Kidney (tissue), 22 donors: ENCODE measurements at places on chromosomes 4 and X. TPM values are rescaled to one million over a fixed set of nuclear protein-coding genes. Genes with fewer than 3 reads are reported as not detected.

Gene GAGE1
- not detected for polyA plus RNA-seq

Gene SPANXN5
- polyA plus RNA-seq, result not detected

Gene TEX13C
- polyA plus RNA-seq, result not detected

Gene IL15
- 4.8 TPM for polyA plus RNA-seq

- no peak overlapping the region for H3K4me3 ChIP-seq
- DNase-seq, result no peak
- no peaks in the 10 kb centered on the region for H3K36me3 ChIP-seq
- no peaks in the 10 kb centered on the region for H3K27me3 ChIP-seq
These were observed 17.4 kb upstream of the AFF1 start for GRCh38 chr4:86917212-86918039.

GRCh38 chr4:8537041-8537461, 43.1 kb upstream of the GPR78 start:
- peak overlapping the region; percentile 4 for H3K4me3 ChIP-seq
- H3K27me3 ChIP-seq, result no peaks in the 10 kb centered on the region
- DNase-seq, result peak; percentile 29
- no peaks in the 10 kb centered on the region for H3K36me3 ChIP-seq

GRCh38 chr4:19205853-19206252, 1045.9 kb upstream of the SLIT2 start:
- no peaks in the 10 kb centered on the region for H3K36me3 ChIP-seq
- H3K4me3 ChIP-seq, result no peak overlapping the region
- H3K27ac ChIP-seq, result no peak overlapping the region
- no peak for DNase-seq
- H3K4me1 ChIP-seq, result no peaks in the 10 kb centered on the region
- no peaks in the 10 kb centered on the region for H3K27me3 ChIP-seq

DNA sequence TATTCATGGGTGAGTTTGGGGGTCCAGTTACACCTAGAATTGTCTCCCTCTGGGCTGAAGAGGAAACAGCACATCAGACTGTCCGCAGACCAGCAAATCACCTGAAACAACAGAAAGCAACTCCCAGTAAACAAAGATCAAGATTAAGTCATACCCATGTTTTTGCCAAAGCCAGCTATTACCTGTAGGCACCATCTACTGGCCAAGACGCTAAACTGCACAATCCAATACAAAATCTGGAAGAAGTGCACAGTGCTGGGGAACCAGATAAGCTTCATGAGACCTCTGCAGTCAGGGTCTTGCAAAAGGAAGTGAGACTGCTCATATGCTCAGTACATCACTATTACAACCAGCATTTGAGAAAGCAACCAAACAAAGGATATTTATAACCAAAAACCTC, 157.5 kb upstream of the ITM2A start:
- no peak overlapping the region for H3K4me3 ChIP-seq
- H3K27ac ChIP-seq, result no peak overlapping the region
- H3K36me3 ChIP-seq, result no peaks in the 10 kb centered on the region

GRCh38 chrX:13239272-13239671, 80.6 kb downstream of the ATXN3L start:
- no peak overlapping the region for H3K27ac ChIP-seq
- DNase-seq, result no peak
- no peaks in the 10 kb centered on the region for H3K4me1 ChIP-seq
- no peak overlapping the region for H3K4me3 ChIP-seq
- H3K27me3 ChIP-seq, result peaks cover 2% of the 10 kb centered on the region

DNA sequence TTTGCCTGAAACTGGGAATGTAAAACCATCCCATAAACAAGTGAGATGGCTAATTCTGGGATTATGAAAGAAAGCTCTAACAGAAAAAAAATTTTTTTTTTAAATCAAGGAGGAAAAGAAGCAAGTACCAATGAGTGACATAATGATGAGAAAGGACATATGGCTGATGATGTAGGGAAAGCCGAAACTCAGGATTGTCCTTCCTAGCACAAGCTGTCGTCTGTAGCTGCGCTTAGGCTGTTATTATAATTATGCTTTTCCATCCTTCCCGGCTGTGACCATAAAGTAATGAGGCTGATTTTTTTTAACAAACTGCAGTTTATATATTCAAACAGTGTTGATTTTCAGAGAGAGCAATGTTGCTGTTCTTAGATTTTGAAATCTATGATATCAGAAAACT, 209.8 kb upstream of the NOCT start:
- no peaks in the 10 kb centered on the region for H3K27me3 ChIP-seq
- H3K27ac ChIP-seq, result no peak overlapping the region
- no peak for DNase-seq
- H3K4me3 ChIP-seq, result no peak overlapping the region
- H3K4me1 ChIP-seq, result no peaks in the 10 kb centered on the region

- no peaks in the 10 kb centered on the region for H3K36me3 ChIP-seq
- DNase-seq, result no peak
- H3K4me3 ChIP-seq, result no peak overlapping the region
These were observed 46.9 kb downstream of the JADE3 start for GRCh38 chrX:46959101-46959500.

- H3K4me3 ChIP-seq, result no peak overlapping the region
- no peak overlapping the region for H3K27ac ChIP-seq
- no peak for DNase-seq
- H3K27me3 ChIP-seq, result no peaks in the 10 kb centered on the region
- H3K4me1 ChIP-seq, result no peaks in the 10 kb centered on the region
- H3K36me3 ChIP-seq, result no peaks in the 10 kb centered on the region
These were observed 37.5 kb downstream of the PNPLA4 start for GRCh38 chrX:7889680-7890079.

DNA sequence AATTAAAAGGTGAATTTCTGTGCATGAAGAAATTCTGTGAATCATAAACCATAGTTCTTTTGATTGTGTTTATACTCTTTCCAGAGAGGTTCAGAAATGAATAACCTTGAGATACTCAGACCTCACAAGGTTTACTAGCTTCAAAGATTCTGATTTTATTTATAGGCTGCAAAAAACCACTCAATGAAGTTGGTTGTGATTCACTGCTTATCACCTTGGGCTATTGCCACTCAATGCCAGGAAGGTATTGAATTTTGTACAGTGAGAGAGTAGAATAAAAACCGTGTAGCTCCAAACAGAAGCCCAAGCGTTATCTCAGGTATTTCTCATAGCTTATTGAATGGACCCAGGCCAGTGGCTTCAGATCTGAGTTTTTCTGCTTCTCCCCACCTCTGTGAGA, 118.7 kb downstream of the FHIP1A start:
- DNase-seq, result no peak
- no peaks in the 10 kb centered on the region for H3K36me3 ChIP-seq
- H3K27me3 ChIP-seq, result no peaks in the 10 kb centered on the region
- H3K4me1 ChIP-seq, result no peaks in the 10 kb centered on the region
- H3K4me3 ChIP-seq, result no peak overlapping the region

DNA sequence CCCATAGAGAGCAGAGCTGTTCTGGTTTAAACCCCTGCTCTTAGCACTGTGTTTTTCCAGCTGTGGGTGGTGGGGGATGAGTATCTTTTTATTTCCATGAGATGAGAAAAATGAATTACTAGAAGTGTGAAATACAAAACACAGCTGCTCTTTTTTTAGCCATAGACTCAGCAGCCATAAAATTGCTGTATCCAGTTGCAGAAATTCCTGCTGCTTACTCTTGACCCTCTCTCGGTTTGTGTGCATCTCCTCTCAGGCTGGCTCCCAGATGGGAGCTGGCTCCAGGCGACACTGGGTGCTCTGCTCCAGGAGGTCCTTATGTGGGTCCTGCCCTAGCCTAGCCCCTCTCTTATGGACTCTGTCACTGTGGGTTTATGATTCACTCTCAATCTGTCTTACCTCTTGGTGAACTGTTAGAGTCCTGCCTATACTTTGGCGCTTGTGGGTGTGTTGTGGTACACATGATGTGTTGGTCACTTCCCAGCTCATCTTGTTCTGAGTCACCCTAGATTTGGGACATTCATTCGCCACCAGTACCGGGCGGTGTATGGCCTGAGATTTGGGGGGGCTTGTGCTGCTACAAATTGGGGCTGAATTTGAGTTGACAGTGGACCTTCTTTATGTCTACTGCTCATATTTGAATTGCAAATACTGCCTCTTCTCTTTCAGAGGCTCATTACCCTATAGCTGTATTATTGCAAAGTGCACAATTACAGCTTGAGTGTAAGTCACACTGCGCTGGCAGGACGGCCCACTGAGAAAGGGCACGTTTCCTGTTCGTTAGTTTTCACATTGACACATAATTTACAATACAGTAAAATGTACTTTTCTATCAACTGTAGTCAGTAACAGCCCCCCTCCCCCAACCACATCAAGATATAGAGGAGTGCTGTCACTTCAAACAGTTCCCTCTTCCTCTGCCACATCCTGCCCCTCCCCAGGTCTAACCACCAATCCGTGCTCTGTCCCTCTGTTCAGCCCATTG, 46.9 kb upstream of the MSANTD1 start:
- DNase-seq, result no peak
- peaks cover 6% of the 10 kb centered on the region for H3K36me3 ChIP-seq
- H3K27ac ChIP-seq, result no peak overlapping the region
- no peak overlapping the region for H3K4me3 ChIP-seq
- H3K4me1 ChIP-seq, result peaks cover 11% of the 10 kb centered on the region
